CD8-positive, alpha-beta memory T cell (primary cell): ENCODE measurements at places on chromosomes 16 and 17.

- no peak overlapping the region for H3K27ac ChIP-seq
- H3K4me1 ChIP-seq: no peaks in the 10 kb centered on the region
These were observed 57.6 kb upstream of the IRX5 start for GRCh38 chr16:54873071-54873470.

DNA sequence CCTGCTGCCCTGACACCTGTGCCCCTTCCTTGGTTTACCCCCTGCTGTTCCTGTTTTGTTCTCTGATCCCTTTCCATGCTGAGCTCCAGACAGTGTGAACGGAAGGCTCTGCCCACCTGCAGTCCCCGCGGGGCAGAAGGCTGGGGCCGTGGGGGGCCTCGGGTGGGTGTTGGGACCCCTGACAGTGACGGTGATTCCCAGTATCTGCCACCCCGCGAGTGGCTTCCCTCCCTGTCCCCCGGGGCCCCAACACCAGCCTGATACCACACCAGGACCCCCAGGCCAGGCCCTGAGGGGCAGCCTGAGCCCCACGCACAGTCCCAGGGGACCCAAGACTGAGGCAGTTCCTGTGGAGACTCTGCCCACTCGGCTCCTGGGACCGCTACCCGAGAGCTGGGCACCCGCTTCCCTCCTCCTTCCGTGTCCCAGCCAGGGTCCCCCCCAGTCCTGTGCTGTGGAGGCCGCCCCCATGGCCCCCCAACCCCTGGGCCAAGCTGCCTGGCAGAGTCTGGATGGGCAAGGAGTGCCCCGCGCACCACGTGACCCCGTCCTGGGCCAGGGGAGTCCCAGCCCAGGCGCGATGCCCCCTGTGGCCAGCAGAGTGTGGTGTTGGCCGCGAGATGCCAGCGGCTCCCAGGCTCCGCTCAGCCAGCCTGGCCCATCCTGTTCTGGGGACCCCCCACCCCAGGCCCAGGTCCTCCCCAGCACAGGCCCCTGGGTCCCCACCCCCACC is 10.0 kb upstream of the C1QTNF8 start:
- H3K4me1 ChIP-seq: no peaks in the 10 kb centered on the region
- H3K36me3 ChIP-seq: no peaks in the 10 kb centered on the region
- no peak overlapping the region for H3K27ac ChIP-seq
- H3K27me3 ChIP-seq: no peaks in the 10 kb centered on the region
- no peak for DNase-seq

DNA sequence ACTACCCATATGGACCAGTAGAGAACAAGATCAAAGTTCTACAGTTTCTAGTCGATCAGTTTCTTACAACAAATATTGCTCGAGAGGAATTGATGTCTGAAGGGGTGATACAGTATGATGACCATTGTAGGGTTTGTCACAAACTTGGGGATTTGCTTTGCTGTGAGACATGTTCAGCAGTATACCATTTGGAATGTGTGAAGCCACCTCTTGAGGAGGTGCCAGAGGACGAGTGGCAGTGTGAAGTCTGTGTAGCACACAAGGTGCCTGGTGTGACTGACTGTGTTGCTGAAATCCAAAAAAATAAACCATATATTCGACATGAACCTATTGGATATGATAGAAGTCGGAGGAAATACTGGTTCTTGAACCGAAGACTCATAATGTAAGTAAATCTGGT is 29.1 kb downstream of the BPTF start:
- no peak overlapping the region for H3K27ac ChIP-seq
- H3K27me3 ChIP-seq: no peaks in the 10 kb centered on the region
- H3K4me1 ChIP-seq: peaks cover 41% of the 10 kb centered on the region
- H3K36me3 ChIP-seq: peaks cover 9% of the 10 kb centered on the region
- DNase-seq: no peak
- no peak overlapping the region for H3K4me3 ChIP-seq

- no peaks in the 10 kb centered on the region for H3K36me3 ChIP-seq
- no peak overlapping the region for H3K27ac ChIP-seq
- H3K4me1 ChIP-seq: no peaks in the 10 kb centered on the region
- DNase-seq: no peak
- H3K4me3 ChIP-seq: no peak overlapping the region
These were observed 140.9 kb upstream of the WSB1 start for GRCh38 chr17:27153005-27153404.

DNA sequence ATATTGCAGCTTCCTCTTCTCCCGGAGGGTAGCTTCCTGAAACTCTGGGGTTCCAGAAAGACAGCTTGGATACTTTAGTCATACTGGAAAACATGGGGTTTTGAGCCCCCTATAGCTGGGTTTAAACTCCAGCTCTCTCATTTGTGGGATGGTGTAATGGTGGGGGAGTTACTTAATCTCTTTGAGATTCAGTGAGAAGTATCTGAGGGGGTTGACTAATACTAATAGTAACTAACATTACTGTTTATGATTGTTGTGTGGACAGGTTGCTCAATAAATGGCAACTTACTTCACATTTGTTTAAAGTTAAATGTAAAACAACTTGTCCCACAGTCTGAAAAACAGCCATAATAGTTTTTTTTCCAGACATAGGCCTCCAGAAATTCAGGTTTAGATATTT is 5.1 kb upstream of the SUZ12 start:
- H3K36me3 ChIP-seq: no peaks in the 10 kb centered on the region
- H3K27me3 ChIP-seq: no peaks in the 10 kb centered on the region
- no peak overlapping the region for H3K4me3 ChIP-seq
- peaks cover 4% of the 10 kb centered on the region for H3K4me1 ChIP-seq

GRCh38 chr16:59410451-59410850 is 676.3 kb upstream of the GOT2 start:
- no peaks in the 10 kb centered on the region for H3K4me1 ChIP-seq
- DNase-seq: no peak
- no peaks in the 10 kb centered on the region for H3K36me3 ChIP-seq
- H3K27ac ChIP-seq: no peak overlapping the region
- H3K27me3 ChIP-seq: no peaks in the 10 kb centered on the region

DNA sequence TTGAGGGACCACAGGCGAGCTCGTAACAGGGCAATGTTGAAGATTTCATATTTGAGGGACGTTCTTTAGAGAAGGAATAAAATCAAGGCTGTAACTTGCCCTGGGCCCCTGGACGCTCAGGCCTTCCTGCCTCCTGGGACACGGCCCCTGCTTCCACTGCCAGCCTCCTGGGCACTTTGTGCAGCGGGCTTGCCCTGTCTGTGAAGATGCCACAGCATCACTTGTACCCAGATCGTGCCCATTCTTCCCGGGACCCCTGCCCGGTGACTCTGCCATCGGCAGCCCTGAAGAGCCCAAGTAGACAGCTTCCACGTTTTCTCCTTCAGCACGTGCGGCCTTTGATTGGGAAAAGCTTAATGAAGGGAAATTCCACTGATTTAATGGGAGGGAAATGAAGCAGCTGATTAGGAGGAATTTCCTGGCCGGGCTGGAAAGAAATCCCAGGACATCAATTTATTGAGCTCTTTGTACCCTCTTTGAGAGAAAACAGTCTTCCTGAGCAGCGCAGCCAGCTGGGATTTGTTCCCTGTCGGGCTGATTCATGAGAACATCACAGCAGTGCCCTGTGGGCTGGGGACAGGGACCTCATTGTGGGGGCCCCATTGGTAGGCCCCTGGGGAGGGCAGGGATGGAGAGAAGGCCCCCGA is 71.5 kb downstream of the CRISPLD2 start:
- H3K36me3 ChIP-seq: no peaks in the 10 kb centered on the region
- no peaks in the 10 kb centered on the region for H3K4me1 ChIP-seq
- no peak overlapping the region for H3K4me3 ChIP-seq
- H3K27me3 ChIP-seq: no peaks in the 10 kb centered on the region
- no peak overlapping the region for H3K27ac ChIP-seq
- no peak for DNase-seq
